ENCODE measurements at places on chromosomes 5 and 9.
A peak's percentile ranks its signal among the peaks of the same experiment; 100 is the strongest.

- no peak for DNase-seq
Observed at GRCh38 chr9:88971131-88971960, 19.9 kb upstream of the S1PR3 start.

DNA sequence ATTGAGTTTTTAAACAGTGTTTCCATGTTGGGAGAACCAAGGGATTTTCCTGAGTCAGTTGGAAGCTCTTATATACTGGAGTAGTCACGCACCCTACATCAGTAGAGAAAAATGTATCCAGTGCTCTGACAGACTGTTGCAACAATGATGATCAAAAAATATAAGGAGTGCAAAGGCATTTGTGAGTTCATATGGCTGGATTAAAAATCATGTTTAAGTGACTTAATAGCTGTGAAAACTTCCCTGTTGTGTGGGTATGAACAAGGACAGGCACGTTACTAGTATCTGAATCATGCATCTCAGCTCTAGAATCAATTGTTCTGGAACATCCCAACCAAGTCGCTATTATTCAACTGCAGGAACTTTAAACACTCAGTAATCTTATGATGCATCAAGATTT is 229.7 kb downstream of the ROR2 start:
- DNase-seq = no peak

DNA sequence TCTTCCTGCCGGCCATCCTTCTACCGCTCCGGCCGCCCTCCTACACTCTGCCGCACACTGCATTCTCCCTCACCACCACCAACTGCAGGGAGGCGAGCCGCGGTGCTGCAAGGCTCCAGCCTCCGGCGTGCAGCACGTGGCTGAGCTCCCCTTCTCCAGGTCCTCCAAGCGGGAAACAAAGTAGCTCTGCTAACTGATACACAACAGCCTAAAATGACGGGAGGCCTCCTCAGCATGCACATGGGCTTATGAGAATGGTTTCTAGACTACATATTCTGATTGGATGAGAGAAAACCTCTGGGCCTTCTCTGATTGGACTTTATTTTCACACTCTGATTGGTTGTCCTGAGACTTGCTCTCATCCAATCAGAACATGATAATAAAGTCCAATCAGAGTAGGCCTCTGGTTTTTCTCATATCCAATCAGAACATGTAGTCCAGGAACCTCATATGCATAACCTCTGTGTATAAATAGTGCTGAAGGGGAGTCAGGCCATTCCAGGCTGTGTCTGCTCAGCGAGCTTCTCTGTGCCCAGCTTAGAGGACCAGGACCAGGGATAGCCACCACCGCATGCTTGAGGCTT is 27.0 kb upstream of the ZNF354B start:
- peak; percentile 38 for DNase-seq

DNA sequence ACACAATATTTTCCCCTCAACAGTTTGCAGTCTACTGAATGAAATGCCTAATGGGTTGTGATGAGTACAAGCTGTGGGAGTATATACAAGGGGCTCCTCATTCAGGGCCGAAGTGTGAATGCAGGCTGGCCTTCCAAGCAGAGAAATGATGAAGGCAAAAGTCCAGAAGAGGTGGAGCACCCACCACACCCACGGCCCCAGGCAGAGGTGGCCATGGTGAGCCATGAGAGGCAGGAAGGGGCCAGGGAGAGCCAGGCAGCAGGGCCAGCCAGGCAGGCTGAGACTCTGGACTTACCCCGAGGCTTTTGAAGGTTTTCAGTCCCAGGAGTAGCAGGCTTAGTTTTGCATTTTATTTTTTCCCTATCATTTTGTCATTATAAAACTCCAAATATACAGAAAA is 218.1 kb downstream of the AUH start:
- DNase-seq = no peak

GRCh38 chr5:66234241-66234640 is 90.1 kb downstream of the SREK1 start:
- no peak for DNase-seq

- no peak for DNase-seq
Observed at GRCh38 chr5:156155598-156155997, 171.4 kb upstream of the SGCD start.

DNA sequence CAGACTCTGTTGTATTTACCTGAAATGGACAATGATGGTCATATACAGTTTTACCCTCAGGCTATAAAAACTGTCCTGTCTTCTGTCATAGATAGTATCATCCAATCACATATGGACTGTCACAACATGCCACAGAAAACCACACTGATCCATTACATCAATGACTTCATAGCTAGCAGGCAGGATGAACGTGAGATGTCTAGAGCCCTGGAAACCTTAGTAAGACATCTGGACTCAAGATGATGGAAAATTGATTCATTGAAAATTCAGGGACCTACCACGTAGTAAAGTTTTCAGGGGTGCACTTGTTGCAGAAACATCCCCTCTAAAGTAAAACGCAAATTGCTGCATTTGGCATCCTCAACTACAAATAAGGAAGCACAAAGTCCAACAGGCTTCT is 284.4 kb upstream of the RGMB start:
- no peak for DNase-seq

DNA sequence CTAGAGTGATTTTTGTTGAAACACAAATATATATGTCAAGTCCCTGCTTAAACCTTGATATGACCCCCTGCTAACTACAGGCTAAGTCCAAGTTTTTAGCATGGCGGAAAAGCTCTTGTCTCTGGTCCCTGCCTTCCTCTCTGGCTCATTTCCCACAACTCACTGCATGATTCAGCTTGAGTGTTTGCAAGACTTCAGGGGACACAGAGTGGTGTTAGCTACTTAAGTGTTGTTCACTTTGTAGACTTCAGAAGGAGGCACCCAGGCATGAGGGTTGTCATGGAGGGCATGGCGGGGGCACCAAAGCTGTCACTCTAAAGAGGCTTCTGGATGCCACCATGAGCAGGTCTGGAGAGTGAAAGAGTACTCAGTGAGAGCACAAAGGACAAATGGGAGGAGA is 362.4 kb upstream of the ACTBL2 start:
- DNase-seq = peak; percentile 26

DNA sequence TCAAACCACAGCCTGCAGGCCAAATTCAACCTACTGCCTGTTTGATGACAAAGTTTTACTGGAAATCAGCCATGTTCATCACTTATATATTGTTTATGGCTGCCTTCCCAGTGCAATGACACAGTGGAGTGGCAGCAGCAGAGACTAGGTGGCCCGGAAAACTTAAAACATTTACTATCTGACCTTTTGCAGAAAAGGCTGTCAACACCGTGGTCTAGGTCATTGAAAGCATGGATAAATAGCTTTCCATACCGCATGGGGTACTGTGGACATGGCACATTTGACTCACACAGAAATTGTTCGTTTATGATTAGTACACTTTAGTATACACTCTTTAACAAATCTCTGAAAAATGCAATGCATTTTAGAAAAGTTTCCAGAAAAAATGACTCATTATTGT is 298.3 kb upstream of the EFNA5 start:
- no peak for DNase-seq

DNA sequence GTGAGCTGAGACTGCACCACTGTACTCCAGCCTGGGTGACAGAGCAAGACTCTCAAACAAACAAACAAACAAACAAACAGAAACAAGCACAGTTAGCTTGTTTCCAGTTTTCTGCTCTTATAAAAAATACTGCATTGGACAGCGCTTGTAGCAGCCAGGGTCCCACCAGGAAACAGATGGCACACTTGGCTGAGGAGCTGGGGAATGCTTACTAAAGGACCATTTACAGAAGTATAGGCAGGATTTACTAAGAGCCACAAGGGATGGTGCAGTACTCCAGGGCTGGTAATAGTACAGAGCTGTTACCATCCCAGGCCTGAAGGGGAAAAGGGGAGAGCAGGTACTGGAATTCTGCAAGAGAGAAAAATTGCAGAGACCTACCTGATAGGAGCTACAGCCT is 5.2 kb upstream of the ANKS6 start:
- no peak for DNase-seq

DNA sequence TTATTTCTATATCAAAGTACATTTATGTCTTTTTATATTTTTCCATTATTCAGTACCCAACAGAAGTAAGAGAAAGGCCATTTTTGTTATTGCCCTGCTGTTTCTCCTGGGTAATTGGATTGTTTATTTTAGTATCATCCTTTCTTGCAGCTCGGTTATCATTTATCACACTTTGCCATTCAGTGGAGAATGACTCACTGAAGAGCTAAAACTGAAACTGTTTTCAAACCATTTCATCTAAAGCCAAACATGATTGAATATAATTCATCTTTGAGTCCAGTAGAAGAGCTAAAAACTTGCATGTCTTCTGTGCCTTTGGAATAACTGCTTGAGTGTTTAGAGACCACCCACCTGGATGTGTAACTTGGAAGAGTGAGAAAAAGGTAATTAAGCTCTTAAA is 139.5 kb upstream of the PRDM9 start:
- no peak for DNase-seq

GRCh38 chr9:131423171-131423581 is 29.3 kb downstream of the PRRC2B start:
- DNase-seq = peak; percentile 85

GRCh38 chr5:73897893-73898292 is 271.9 kb downstream of the ARHGEF28 start:
- DNase-seq = no peak

- DNase-seq = no peak
Observed at GRCh38 chr9:110472111-110472510, 107.4 kb downstream of the SVEP1 start.

DNA sequence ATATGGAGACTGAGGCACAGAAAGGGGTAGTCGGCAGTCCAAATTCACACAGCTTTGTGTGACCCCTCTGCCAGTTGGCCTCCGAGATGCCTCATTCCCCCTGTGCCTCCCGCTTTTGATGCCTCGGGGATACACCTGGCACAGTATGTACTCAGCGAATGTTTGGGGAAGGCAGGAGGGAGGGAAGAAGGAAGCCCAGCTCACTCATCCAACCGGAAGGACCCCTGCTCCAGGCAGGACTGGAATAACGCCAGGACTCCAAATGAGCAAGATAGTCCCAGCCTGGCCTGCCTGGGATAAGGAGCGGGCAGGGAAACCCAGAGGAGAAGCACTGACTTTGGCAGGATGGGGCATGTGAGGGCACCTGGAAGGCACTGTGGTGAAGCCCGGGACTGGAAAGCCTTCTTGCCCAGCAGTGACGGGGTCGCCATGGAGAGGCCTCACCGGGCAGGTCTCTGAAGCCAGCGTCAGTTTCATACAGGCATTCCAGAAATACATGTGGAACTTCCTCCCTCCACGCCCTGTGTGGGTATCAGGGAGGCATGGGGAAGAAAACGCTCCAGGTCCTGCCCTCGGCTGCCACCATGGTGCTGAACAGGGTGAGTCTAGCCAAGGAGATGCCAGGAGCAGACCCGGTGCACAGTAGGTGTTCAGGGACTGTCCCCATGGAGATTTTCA is 20.3 kb downstream of the LMX1B start:
- no peak for DNase-seq

DNA sequence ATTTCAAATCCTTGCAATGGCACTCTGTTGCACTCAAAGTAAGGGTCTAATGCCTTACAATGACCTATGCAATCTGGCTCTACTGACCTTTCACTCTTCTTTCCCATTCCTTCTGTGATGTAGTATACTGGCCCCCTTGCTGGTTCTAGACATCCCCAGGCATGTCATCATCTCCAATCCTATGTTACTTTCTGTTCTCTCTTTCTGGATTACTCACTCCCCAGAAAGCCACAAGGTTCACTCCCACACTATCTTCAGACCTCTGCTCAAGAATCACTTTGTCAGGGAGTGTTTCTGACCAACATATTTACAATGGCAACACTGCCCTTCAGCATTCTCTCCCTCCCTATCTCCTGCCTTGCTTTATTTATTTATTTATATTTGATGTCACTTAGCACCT is 802.2 kb upstream of the WWC1 start:
- DNase-seq = no peak

DNA sequence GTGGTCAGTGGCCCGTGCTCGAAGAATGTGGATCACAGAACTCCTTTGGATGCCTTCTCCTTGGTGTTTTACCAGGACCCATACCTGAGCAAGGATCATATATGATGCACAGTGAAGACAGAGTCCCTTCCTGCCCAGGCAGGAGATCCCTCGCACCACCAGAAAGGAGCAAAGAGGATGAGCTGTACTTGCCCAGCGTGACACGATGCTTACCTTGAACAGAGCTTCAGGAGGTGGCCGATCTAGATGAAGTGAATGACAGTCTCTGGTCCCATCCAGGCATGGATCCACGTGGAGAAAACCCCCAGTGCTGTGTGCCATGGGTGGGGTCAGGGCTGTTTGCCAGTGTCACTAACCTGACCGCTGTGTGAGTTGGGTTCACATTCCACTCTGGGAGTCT is 455.4 kb downstream of the GADD45G start:
- no peak for DNase-seq

GRCh38 chr5:108801301-108801700 is 53.6 kb downstream of the FER start:
- DNase-seq = no peak

- no peak for DNase-seq
Observed at GRCh38 chr5:37792975-37793631, 46.7 kb downstream of the GDNF start.

- DNase-seq = no peak
Observed at GRCh38 chr9:2567922-2568321, 53.7 kb upstream of the VLDLR start.

- no peak for DNase-seq
Observed at GRCh38 chr9:135840107-135840506, 67.2 kb downstream of the CAMSAP1 start.

DNA sequence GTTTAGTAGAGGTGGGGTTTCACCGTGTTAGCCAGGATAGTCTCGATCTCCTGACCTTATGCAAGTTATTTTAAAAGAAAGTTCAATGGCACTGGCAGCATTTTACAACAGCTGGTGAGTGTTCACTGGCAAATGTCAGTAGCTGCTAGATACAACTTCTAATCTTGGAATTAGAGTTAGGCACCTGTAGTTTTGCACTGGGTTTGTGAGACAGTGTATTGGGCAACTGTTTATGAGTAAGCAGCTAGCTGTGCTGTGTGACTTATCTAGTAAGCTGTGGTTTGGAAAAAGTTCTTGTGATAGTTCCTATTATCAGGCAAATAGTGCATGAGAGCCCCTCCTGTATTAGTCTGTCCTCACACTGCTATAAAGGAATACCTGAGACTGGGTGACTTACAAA is 61.5 kb downstream of the UBE2QL1 start:
- DNase-seq = no peak

Measured in upper lobe of left lung (tissue), 6 donors.